ENCODE measurements at places on chromosomes 7 and 10.

- DNase-seq: no peak
Measured at GRCh38 chr10:112631501-112632400, 184.7 kb downstream of the VTI1A start.

- no peak for DNase-seq
Measured at GRCh38 chr7:103134836-103135554, 13.9 kb downstream of the NAPEPLD start.

- DNase-seq: no peak
Measured at GRCh38 chr10:111082102-111082975, 5.5 kb downstream of the ADRA2A start.

GRCh38 chr7:129405527-129405926 lies 28.7 kb upstream of the STRIP2 start:
- DNase-seq: no peak

- no peak for DNase-seq
Measured at GRCh38 chr7:81604075-81604807, 165.6 kb downstream of the HGF start.

GRCh38 chr10:82340166-82340565 lies 465.2 kb downstream of the NRG3 start:
- no peak for DNase-seq

- no peak for DNase-seq
Measured at GRCh38 chr10:33660329-33660728, 325.9 kb upstream of the NRP1 start.

DNA sequence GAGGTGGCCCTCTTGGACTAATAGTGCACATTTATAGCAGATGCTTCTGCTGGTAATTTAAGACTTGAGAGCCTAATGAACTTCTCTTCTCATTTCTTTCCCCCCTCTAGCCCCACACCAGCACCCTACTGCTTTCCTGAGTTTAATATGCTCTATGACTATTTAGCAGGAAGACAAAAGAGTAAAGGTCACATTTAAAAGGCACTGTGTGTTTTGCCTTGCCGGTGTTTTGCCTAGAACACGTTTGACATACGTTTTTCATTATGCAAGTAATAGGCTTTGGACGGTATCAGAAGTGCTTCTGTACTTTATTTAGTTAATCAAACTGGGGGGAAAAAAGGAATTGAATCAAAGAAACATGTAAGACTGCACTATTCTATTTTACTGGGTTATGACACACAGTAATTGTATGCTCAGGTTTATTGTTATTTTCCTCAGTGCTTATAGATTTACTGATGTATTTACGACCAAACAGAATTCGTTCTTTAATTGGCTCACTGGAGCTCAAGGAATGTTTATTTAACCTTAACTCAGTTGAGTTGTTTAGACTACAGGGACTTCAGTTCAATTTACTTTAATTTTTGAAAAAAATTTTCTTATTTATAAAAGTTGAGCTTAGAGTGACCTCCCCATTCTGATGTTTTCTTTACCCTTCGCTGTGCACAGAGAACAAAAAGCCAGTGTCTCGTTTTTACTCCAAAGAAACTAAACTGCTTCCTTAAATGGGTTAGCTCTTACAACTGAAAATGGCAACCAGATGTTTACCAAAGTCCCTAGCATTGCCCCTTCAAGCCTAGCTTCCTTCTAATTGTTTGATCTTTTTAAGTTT lies 35.4 kb downstream of the CPED1 start:
- no peak for DNase-seq

GRCh38 chr7:99920149-99920548 lies 819 bp upstream of the TRIM4 start:
- DNase-seq: no peak

GRCh38 chr10:56679578-56679977 lies 318.5 kb upstream of the ZWINT start:
- DNase-seq: no peak

GRCh38 chr7:45391618-45392451 lies 182.3 kb upstream of the ADCY1 start:
- no peak for DNase-seq
